Activated CD8-positive, alpha-beta memory T cell treated with anti-CD3 and anti-CD28 coated beads for 1 hour (primary cell): ENCODE measurements at places on chromosomes 11 and 22.

- DNase-seq: no peak
Measured at GRCh38 chr22:46801331-46801811, 38.9 kb downstream of the TBC1D22A start.

- DNase-seq: no peak
Measured at GRCh38 chr11:28675183-28675582, 567.0 kb downstream of the METTL15 start.

DNA sequence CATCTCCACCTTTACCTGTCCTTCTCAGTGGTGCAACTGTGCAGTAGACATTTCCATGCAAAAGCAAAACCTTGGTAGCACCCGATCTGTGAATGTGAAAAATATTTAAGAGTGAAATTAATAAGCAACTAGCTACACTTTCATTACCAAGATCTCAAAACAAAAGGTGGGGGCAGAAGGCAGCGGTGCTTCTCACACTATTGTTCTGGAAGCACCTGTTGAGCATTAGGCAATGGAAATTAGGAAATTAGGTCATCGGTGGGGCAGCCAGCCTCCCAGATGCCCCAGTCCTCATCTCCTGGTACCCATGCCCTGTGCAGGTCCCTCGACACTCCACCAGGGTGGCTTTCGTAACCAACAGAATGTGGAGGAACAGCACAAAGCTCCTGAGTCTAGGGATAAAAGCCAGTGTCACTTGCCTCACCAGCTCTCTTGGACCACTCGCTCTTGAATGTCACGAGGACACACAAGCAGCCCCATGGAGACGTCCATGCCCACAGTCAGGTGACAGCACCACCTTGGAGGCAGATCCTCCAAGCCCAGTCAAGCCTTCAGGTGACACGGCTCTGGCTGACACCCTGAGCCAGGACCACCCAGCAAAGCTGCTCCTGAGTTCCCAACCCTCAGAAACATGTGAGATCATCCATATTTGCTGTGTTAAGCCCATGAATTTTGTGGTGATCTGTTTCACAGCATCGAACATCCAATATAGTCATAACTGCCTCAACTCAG lies 3.3 kb downstream of the LTO1 start:
- DNase-seq: no peak

- no peak for DNase-seq
Measured at GRCh38 chr22:29112121-29112520, 39.3 kb downstream of the KREMEN1 start.

- no peak for DNase-seq
Measured at GRCh38 chr11:1754376-1755150, 4.2 kb upstream of the IFITM10 start.

DNA sequence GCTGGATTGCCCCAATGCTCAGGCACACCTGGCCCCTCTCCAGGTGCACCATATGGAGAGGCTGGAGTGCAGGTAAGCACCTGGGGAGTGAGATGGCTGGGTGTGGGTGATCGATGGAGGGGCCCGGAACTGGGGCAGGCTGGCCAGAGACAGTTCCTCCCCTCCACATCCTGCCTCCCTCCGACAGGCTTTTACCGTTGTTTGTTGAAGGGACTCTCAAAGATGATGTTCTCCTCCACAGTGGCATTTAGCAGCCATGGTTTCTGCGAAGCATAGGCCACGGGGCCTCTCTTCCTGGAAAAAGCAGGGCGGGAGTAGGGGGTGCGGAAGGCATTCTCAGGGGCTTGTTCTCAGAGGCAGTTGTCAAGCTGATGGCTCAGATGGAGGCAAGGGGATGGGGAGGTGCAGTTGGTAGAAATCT lies 25.9 kb upstream of the KCNJ11 start:
- no peak for DNase-seq
